ENCODE measurements at places on chromosomes 3 and 15.
A peak's percentile ranks its signal among the peaks of the same experiment; 100 is the strongest.

DNA sequence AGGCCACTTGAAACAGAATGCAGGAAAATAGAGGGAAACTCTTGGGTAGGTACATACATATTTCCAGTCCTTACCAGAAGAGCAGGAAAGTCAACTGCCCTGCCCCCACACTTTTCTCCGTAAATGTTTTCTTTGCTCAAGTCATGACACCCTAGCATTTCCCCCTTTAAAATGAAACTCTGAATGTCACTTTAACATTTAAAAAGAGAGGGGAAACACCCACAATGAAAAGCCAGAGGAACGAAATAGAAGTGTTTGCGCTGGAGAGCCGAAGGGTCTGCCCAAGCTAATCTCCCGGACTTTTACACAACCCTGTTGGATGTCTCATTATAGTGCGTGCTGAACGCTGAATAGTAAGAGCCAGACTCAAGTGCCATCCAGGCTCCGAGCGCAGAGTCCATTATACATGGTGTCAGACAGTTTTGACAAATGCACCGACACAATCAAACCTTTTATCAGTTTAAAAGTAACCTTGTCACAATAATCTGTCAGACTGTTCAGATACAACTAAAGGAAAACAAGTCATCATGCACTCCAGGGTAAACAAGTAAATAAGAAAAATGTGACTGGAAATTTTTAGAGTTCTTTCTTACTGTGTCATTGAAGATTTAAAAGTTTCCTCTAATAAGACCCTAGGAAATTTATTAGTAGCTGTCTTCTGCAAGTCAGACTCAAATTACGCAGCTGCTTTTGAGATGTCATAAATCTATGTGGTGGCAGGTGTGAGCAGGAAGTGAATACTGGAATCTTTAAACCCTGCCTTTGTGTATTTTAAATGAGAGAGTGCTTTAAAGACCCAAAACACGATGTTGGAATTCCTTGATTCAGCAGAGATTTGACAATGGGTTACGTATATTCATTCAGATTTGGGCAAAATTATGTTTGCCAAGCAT, 159.8 kb downstream of the RBMS3 start:
- no peak for DNase-seq

GRCh38 chr3:159275741-159276140, 473.9 kb downstream of the MFSD1 start:
- no peak for DNase-seq

GRCh38 chr3:111768571-111769100, 90.4 kb upstream of the PHLDB2 start:
- DNase-seq, result no peak

- no peak for DNase-seq
Measured at GRCh38 chr3:16448639-16449070, 64.8 kb downstream of the RFTN1 start.

DNA sequence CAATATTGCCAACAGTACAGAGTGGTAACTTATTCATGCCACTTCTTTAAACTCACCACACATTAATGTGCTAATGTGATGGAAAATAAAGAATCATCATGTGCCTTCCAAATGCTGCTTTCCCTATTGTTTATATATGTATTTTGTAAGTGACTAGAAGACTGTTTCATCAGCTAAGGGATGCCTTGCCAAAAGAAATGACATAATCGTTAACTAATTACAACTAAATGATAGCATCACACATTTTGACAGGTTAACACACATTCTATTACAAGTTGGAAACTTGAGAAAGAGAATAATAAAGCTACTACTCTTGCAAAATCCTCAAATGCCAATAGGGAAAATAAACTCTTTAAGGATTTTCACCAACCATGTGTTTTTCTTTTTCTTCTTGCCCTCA, 329.9 kb upstream of the AGTR1 start:
- DNase-seq, result no peak

- DNase-seq, result no peak
Measured at GRCh38 chr15:71709808-71710418, 100.4 kb upstream of the NR2E3 start.

- no peak for DNase-seq
Measured at GRCh38 chr3:78434801-78435200, 1333.0 kb downstream of the ROBO1 start.

GRCh38 chr3:51389423-51390183, 1.5 kb upstream of the RBM15B start:
- peak; percentile 49 for DNase-seq

- no peak for DNase-seq
Measured at GRCh38 chr3:127748754-127749327, 73.5 kb downstream of the MGLL start.

DNA sequence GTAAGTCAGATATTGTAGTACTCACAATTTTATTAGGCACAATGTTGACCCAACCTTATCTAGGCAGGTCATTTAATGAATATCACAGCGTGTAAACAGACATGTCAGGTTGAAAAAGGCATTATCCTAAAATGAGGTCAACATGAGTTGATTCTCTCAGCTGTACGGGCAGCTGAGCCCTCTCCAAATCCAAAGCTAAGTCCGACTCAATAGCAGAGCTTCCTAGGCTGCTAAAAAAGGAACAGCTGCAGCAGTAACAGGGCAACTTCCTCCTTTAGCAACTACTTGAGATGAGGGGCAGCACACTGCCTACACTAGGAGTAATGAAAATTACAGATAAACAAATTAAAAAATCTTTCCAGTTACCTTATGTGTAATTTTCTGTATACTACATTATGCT, 189.2 kb downstream of the CADM2 start:
- no peak for DNase-seq

DNA sequence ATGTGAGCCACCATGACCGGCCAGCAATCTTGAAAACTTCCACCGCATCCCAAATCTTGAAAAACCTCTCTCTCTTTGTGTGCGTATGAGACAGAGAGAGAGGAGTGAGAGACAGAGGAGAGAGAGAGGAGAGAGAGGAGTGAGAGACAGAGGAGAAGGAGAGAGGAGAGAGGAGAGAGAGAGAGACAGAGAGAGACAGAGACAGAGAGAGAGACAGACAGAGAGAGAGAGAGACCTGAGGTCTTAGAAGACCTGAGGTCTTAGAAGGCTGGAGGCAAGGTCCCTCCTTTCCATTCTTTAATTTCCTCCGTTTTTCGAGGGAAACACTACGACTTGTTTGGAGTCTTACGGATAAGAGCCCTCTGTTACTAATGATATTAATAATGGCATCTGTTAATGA, 39.5 kb downstream of the TMEM40 start:
- no peak for DNase-seq

GRCh38 chr3:189099031-189099471, 72.7 kb upstream of the TPRG1 start:
- DNase-seq, result no peak

DNA sequence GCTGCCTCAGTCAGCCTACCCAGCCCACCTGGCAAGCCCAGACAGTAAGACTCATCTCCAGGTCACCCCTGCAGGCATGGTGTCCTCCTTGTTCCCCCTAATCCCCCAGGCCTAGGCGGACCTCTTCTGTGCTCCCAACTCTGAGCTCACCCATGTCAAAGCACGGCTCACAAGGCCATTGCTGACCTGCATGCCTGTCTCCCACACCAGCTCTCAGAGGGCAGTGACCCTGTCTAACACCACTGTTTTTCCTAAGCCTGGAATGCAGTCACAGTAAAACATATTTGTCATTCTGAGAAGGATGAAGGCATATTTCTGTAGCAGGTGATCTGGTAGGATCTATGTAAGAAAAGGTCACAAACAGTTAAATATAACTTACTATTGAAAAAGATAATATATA, 110.3 kb upstream of the HACD2 start:
- DNase-seq, result no peak

GRCh38 chr15:78065284-78065872, 12.1 kb downstream of the TBC1D2B start:
- DNase-seq, result no peak

DNA sequence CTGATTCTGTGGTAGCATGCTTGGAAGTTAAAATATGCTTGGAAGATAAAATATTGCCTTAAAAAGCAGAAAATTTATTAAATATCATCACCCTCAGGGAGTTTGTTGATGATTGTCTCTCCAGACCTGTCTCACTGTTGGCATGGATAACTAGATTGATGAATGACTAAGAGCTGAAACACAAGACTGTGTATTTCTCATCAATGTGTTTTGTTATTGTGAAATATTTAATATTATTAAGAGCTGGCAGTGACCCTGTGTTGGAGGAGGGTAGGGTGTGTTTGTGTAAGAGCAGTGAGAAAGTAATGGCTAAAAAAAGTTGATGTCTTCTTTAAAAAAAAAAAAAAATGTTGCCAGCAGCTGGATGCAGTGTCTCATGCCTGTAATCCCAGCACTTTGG, 82.2 kb downstream of the ITPR1 start:
- DNase-seq, result no peak

DNA sequence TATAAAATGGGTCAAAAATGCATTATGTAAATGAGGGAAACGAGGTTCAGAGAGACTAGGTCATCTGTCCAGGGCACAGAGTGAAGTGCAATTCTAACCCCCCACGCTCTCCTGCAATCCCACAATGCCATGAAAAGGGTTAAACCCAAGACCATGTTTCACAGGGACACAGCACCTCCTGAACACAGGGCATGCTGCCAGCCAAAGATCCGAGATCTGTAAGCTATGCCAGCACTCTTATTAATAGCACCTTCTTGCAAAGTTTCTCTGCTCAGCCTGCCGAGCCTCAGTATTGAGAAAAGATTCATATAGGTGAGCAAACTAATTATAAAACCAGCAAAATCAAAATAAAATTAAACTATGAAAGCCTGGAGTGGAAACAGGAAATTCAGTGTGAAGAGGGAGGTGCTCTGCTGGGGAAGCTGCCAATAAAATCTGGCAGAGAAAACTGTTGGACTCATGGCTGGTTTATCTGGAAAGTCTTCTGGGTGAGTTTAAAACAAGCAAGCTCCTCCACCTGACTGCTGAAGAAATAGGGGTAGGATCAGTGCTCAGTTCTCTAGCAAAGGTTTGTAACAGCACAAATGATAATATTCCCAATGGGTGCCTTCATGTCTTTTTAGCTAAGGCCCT, 50.3 kb downstream of the LRIG1 start:
- no peak for DNase-seq

DNA sequence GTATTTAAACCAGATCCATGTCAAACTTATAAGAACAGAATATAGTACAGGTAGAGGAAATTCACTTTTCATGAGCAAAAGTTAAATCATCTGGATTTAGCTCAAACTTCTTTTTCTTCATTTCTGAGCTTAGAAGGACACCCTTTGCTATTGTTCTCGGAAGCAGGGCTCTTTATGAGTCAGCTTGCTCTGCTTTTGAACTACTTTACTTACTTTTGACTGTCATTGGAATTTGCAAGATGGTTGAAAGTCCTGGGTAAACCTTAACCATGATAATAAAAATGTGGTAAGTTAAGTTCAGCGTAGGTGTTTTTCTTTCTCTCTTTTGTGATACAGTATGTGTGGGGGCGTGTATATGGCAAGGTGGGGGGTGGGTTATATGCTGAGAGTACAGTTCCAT, 312.7 kb upstream of the DPH6 start:
- no peak for DNase-seq

DNA sequence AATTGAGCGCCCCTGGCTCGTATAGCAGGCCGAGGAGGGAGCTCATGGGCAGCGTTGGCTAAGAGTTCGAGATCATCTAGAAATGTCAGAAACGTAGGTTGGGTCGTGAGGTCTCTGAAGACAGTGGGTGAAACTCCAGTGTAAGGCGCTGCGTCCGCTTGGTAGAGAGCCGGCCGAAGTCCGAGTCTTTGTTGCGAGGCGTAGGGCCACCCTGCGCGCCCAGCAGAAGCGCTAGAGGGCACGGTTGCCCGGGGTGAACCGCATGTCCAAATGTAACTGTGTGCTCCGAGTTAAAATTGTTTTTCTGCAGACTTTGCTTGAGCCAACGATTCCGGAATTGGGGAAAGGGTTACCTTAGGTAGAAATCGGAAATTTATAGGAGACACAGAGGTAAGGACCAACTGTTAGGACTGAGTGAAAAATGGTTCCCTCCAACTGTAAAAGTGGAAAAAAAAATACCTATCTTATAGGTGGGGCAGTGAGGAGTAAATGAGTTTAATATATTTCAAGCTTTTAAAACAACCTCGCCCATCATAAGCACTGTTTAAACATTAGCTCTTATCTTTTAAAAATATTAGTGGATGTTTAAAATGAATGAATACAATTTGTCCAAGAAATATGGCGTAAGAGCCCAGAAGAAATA, 993 bp upstream of the SIAH2 start:
- peak; percentile 33 for DNase-seq

DNA sequence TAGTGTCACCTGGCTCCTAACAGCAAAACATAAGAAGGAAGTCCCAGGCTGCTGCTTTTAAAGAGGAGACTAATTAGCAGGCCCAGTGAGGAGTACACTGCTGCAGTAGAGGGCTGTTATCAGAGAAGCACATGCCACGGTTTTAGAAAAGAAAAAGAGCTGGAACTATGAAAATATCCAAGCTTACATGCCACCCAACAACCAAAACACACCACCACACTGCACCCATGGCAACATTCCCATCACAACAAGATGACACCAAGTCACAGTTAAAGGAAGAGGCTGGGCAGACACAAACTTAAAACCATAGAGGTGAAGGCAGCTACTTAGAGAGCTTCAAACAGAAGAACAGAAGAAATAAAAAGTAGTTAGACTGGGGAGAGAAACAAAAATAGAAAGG, 37.0 kb downstream of the NPTN start:
- DNase-seq, result no peak

- DNase-seq, result no peak
Measured at GRCh38 chr15:39362821-39363561, 217.9 kb upstream of the THBS1 start.

DNA sequence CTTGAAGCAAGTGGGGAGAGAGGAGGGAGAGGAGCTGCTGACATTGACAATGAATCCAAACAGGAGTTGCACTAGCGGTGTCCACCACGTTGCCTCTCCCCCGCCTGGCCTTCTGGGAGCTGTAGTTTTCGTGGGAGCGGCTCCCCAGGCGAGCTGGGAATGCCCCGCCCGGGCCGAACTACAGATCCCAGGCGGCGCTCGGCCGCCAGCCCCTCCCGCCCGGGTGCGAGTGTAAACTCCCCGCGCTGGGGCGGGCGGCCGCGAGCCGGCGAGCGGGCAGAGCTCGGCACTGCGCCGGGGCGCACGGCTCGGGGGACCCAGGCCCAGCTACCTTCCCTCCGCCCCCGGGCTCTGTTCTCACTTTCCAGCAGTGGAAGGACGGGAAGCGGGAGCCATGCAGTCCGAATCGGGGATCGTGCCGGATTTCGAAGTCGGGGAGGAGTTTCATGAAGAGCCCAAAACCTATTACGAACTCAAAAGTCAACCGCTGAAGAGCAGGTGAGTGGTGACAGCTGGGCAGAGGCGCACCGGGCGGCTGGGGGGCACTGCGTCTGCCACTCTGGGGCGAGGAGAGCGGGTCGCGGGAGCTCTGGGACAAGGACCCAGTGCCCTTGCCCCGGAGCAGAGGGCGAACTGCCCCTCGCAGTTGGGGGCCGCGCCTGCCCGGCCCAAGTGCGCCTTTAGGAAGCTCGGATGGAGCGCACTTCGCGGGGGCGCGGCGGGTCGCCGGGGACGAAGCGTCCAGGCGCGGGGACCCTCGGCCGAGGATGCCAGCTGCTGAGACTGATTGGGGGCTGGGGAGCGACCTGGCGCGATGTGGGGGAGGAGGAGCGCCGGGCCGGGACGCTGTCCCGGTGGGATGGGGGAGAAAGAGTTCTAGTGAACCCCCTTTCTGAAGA, at the start of gene MITF:
TSS of gene MITF (plus strand) at position 261 of the 899 bp plus-strand sequence. CDS start at position 395, 134 bp downstream.
- no peak for DNase-seq

- DNase-seq, result no peak
Measured at GRCh38 chr15:68617777-68618176, 39.0 kb downstream of the CORO2B start.
